ENCODE measurements at places on chromosomes 16 and 17.
A peak's percentile ranks its signal among the peaks of the same experiment; 100 is the strongest.

GRCh38 chr16:21611198-21611555 is 11.8 kb downstream of the METTL9 start:
- DNase-seq = peak; percentile 92

DNA sequence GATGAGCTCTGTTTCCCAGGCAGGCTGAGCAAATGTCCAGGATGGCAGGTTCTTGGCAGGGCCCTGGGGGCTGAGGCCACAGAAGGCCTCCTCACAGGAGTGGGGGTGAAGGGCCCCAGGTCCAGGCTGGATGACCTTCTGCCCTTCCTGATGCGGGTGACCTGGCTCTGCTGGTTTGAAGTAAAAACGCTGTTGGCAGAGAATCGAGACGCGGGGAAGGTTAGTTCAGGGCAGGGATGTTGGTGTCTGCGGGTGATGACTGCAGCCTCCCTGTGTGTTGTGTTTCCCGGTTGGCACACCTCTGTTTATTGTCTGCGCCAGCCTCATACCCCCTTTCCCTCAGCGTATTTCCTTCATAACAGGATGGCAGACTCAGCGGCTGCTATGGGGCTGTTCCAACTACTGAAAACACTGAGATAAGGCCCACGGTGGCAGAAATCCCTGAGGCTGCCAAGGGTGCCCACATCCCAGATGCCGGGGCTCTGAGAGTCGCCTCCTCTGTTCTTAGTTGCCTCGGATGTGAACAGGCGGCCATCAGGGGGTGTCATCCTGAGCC is 104.6 kb downstream of the METRNL start:
- no peak for DNase-seq

GRCh38 chr16:59864981-59865666 is 1131.0 kb upstream of the GOT2 start:
- DNase-seq = no peak

DNA sequence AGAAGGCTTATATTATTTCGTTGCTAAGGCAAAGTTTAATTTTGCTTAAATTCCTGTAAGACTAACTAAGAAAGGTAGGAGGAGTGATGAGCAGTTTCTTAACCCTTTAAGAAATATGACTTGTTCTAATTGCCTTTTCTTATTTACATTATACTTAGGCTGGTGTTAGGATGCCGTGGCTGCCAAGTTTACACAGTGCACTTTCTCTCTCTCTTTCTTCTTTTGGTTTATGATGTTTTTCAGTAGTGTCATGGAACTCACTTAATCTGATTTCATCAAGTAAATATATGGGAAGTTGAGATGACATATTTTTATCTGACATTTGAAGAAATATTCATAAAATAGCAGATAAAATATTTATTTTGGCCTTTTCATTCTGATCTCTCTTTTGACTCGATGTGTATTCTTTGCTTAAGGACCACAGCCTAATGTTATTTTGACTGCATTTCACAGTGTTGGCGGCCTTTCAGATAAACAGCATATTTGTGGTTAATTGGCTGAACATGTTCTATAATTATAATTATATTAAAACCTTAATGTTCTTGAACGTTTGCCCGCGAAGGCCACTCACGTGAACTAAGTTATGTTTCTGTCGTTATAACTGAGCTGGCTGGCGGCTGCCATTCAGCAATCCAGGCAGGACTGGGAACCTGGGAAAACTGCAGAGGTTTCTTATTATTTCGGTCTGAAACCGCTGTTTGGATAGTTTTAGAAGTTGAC is 191.6 kb downstream of the WWOX start:
- no peak for DNase-seq

Measured in suppressor macrophage treated with lipopolysaccharide for 1 hour (primary cell).